ENCODE measurements at places on chromosomes 4 and X.

GRCh38 chr4:16031546-16032395 lies 52.1 kb downstream of the PROM1 start:
- DNase-seq: no peak

GRCh38 chrX:39931529-39932282 lies 166.1 kb downstream of the BCOR start:
- DNase-seq: no peak

DNA sequence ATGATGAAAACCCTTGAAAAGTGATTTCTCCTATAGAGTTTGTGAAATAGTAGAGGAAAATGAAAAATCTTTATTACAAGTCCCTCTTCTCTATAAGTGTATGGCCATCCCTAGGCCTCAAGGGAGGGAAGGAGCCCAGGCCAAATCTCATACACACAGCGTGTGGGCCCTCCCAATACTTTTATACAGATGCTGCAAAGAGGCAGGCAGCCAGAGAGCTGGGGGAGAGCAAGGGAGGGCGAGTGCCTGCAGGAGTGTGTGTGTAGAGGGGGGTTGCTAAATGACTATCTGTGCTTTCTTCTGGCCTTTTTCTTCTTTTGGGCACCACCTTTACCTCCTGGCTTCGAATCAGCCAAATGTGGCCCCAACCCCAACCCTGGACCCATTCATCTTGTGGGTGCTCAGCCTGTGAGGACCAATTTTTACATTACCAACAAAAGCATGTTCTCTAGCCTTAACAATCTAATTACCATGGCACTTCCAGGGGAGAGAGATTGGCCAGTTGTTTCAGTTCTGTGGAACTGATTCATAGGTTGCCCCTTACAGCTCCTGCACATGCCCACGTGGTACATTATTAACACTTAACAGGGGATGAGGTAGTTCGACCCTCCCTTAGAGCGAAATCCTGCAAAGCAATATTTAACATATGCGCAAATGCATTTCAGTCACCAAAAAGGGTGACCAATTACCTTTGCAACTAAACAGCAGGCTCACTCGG lies 2.0 kb downstream of the GPC3 start:
- no peak for DNase-seq

- DNase-seq: no peak
Observed at GRCh38 chrX:146454363-146454762, 355.2 kb upstream of the CXorf51B start.

GRCh38 chr4:18057821-18058533 lies 36.4 kb upstream of the LCORL start:
- no peak for DNase-seq

Data from NCI-H1417 treated with DMSO at 0.1 percent for 48 hours (cell line).